ENCODE measurements at places on chromosomes 2 and 18.
A peak's percentile ranks its signal among the peaks of the same experiment; 100 is the strongest.

GRCh38 chr2:11829324-11829946 is 83.0 kb downstream of the LPIN1 start:
- peak; percentile 8 for DNase-seq

- no peak for DNase-seq
These were observed 331.9 kb downstream of the MYCN start for GRCh38 chr2:16272038-16272788.

DNA sequence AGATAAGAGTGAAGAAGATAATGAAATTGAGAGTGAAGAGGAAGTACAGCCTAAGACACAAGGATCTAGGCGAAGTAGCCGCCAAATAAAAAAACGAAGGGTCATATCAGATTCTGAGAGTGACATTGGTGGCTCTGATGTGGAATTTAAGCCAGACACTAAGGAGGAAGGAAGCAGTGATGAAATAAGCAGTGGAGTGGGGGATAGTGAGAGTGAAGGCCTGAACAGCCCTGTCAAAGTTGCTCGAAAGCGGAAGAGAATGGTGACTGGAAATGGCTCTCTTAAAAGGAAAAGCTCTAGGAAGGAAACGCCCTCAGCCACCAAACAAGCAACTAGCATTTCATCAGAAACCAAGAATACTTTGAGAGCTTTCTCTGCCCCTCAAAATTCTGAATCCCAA is 15.7 kb downstream of the MSH6 start:
- no peak for DNase-seq

- no peak for DNase-seq
These were observed 14.6 kb downstream of the ITGB1BP1 start for GRCh38 chr2:9408641-9409151.

GRCh38 chr2:5932556-5933469 is 240.6 kb downstream of the SOX11 start:
- DNase-seq = no peak

DNA sequence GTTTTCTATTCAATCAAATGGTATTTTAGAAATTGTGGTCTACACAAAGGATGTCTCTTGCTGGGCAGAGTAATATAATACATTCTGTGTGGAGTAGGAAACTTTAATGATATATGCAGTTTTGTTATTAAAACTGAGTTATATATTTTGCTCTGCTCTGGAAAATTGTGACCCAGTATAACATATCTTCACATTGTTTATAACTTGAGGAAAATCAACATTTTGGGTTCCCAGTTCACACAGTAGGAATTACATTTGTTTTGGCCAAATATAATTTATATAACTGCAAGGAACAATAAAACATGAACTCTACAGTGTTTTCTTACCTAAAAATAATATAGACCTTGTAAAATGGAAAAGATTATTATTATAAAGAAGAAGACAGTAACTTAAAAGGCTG is 372.4 kb downstream of the OSR1 start:
- no peak for DNase-seq

GRCh38 chr2:205889114-205889513 is 196.9 kb downstream of the INO80D start:
- DNase-seq = no peak

DNA sequence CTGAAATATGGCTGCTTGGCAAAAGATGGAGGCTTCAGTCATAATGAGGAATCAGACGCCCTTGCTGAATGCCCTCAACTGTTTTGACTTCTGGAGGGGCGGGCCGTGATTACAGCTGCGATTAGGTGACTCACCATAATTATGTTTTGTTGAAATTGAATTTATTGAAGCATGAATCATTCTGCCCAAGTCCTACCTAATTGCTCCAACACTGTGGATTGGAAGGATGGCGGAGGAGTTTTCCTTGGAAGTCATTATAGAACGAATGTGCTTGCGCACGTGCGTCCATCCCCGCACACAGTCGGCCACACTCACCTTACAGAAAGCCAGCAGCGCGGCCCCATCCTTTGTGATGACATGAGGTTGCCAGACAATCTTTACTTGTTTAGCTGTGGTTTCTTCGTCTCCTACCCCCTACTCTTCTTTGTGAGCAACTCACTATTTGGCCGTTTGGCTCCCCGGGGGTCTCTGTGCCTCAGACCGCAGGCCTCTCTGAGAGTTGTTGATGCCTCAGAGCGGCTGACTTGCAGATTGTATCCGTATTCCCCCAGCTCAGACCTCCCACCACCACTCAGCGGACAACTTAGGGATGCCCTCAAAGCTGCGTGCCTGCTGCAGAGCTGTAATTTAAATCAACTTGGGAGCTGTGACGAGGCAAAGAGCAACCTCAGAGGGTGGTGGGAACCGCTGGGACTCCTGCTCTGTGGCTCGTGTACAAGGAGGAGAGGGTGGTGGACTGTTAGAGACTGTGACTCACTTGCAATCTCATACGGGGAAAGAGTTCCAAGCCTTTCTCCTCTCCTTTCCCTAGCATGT is 513.4 kb downstream of the TNS1 start:
- DNase-seq = no peak

- no peak for DNase-seq
These were observed 42.5 kb upstream of the PAX3 start for GRCh38 chr2:222341331-222341730.

DNA sequence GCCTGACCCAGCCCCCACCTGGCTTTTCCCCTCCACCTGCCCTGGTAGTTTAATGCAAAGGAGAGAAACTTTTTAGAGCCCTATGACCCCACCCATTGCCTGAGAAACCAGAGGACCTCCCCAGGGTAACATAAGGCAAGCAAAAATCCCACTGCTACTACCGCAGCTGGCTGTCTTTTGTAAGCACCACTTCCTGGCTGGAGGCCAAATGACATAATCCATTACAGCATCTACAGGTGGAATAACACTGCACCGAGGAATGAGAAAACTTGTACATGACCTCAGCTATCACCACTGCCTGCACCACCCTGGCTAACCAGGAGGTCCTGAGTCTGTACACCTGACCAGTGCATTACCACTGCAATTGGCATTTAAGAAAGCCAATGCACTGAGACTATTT is 149.6 kb upstream of the GALNT5 start:
- DNase-seq = no peak

GRCh38 chr18:31791817-31792579 is 31.3 kb upstream of the SLC25A52 start:
- DNase-seq = no peak

DNA sequence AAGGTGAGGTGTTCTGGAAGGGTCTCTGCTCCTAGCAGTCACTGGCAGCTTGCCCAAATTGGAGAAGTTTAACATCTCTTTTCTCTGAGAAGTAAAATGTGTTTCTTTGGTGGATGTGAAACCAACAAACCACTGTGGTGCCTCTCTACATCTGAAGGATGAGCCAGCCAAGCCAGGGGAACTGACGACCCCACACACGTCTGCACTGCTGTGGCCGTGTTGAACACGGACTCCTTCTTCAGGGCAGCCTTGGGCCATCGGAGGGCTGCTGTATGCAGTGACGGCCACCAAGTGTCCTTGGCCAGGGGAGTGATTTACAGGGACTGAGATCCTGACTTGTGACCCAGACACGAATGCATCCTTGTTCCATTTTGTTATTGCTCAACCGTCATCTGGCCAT is 207.8 kb downstream of the ACKR3 start:
- DNase-seq = no peak

DNA sequence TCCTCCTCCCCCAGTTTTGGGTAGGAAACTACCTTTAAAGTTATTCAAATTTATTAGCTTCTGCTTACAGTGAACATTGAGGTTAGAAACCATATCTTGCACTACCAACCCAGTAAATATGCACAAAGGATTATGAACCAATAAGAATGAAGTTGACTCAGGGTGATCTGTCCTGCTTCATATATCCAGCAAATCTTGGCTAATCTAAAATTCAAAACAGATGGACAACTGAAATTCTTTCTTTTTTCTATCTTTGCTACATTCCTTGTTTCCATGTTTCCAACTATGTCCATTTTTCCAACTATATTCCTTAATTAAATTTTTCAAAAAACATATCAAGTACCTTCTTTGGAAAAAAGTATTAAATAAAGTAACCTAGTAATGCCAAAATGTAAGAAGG is 149.3 kb downstream of the FAM124B start:
- DNase-seq = no peak

GRCh38 chr2:229410264-229410663 is 139.2 kb upstream of the PID1 start:
- no peak for DNase-seq

- DNase-seq = no peak
These were observed 41.3 kb upstream of the GBX2 start for GRCh38 chr2:236209535-236209934.

DNA sequence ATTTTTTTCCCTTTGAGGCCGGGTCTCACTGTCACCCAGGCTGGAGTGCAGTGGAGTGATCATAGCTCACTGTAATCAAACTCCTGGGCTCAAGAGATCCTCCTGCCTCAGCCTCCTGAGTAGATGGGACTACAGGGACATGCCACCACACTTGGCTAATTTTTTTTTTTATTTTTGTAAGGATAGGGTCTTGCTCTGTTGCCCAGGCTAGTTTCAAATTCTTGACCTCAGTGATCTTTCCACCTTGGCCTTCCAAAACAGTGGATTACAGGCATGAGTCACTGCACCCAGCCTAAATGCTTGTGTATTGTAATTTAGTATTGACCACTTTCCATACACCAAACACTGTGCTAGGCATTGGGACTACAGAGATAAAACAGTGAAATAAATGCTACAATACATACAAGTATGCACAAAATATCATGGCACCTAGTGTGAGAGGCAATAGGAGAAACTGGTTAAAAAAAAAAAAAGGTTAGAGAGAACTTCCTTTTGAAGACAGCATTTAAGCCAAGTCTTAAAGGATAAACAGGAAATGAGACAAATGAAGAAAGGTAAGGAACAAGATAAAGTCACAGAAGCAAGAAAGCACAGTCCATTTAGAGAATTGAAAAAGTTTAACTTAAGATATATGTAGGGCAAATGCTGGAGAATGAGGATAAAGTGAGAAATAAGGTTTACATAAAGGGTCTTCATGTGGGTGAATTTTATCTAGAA is 113.4 kb downstream of the GORASP2 start:
- no peak for DNase-seq

DNA sequence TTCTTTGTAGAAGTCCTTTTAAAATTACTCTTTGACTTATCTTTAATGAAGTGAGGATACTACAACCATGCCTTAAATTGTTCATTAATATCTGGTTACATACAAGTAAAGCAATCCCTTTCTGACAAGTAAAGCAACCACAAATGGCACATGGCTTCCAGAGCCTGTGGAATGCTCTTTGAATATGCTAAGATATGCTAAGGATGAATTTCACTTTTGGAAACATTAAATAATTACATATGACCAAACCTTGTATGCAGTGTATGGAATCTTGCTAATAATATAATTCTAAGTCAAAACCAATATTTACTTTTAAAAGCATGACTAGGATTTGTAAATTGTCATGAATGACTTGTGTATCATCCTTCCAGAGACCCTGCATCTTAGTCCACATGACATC is 1711.2 kb upstream of the CELF4 start:
- DNase-seq = no peak

GRCh38 chr2:18922276-18922675 is 332.9 kb upstream of the NT5C1B start:
- DNase-seq = no peak

- no peak for DNase-seq
These were observed 63.0 kb upstream of the GLI2 start for GRCh38 chr2:120672526-120673204.

GRCh38 chr2:153163055-153163454 is 315.5 kb downstream of the RPRM start:
- DNase-seq = no peak

DNA sequence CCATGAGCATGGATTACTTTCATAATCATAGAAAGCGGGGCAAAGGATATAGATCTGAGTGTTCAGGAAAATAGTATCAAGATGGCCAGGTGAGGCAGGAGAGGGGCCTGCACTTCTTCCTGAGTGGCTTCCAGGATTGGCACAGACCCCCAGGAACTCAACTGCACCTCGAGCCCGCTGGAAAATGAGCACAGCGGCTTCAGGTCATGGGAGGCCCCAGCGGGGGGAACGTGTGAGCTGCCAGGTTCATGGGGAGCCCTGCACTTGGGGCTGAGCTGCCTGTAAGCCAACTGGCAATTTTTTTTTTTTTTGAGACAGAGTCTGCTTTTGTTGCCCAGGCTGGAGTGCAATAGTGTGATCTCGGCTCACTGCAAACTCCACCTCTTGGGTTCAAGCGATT is 81.5 kb upstream of the ODC1 start:
- no peak for DNase-seq

DNA sequence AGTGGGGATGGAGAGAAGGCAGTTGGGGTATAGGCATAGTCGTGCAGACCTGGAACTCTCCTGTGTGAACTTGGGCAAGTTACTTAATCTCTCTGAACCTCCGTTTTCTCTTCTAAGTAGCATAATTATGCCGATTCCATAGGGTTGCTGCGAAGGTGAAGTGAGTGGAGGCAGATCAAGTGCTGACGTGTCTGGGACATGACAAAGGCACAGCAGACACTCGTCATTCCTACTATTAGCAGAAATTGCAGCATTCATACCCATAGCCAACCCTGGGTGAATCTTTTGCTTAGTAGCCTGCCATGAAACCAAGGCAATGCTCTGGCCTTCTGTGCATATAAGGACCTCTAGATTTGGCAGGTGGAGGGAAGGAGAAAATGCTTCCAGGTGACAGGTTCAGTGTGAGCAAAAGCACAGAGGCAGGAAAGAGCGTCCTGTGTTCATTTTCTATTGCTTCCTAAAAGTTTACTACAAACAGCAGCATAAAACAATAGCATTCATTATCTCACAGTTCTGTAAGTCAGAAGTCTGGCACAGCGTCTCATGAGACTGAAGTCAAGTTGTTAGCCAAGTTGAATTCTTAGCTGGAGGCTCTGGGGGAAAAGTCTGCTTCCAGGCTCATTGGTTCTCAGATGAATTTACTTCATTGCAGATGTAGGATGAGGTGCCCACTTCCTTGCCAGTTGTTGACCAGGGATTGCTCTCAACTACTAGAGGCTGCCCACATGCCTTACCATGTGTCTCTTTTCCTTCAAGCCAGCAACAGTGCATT is 77.8 kb downstream of the CTIF start:
- no peak for DNase-seq

DNA sequence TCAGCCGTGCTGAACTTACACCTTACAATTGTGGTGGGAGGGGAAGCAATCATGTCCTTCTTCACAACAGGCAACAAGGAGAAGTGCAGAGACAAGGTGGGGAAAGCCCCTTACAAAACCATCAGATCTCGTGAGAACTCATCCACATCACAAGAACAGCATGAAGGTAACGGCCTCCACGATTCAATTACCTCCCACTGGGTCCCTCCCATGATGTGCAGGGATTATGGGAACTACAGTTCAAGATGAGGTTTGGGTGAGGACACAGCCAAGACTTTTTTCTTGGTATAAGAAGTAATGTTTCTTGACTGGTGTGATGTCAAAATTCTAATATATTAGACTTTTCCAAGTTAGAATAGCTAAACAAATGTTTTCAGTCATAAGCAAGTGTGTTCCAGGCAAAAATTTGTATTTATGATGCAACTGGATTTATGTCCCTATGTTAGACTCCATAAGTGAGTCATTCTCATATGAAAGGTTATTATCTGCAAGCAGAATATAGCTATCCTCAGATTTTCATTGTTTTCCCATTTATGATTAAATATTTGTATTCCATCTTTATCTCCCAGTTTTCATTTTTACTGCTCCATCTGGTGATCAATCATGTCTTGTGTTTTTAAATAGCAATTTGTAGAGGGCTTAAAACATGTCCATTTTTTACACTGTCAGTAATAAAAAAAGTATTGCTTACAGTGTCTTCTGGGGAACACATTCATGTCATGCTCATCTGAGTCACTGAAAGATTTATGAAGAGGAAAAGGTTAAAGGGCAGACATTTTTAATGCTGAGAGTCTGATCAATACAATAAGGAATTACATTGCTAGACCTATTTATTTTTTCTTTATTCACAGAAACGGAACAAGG is 995.2 kb upstream of the CDH2 start:
- no peak for DNase-seq
